GM18507 (cell line): ENCODE measurements at places on chromosomes 5 and 9.

DNA sequence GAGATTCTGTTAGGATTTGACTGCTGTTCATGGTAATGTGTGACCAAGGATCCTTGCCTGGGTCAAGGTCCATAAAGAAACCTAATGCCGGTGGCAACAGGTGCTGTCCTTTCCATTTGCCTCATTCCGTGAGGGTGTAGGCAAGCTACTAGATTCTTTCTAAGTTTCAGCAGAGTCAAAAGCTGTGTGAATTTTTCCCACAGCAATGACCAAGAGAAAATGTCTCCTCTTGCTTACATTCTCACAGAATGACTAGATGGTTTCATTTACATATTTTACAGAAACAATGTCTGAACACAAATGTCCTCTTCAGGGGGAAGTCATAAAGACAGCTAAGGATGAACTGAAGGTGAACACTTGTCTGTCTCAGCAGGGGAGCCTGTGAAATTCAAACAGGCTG lies 75.3 kb upstream of the SV2C start:
- DNase-seq: no peak

GRCh38 chr5:137935694-137936093 lies 46.4 kb downstream of the PKD2L2 start:
- DNase-seq: no peak

DNA sequence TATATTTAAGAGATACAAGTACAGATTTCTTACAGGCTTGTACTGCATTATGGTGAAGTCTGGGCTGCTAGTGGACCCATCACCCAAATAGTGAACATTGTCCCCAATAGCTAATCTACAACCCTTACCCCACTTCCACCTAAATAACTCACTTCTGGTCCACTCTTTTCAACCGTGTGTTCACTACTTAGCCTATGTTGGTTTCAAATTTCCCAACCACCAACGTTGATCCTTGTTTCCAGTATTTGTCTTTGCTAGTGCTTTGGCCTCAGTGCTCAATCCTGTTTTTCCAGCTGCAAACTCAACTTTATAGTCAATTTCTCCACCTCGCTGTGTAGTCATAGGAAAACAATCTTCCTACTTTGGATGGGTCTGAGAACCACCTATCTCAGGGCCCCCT lies 45.3 kb upstream of the TTC39B start:
- DNase-seq: no peak

DNA sequence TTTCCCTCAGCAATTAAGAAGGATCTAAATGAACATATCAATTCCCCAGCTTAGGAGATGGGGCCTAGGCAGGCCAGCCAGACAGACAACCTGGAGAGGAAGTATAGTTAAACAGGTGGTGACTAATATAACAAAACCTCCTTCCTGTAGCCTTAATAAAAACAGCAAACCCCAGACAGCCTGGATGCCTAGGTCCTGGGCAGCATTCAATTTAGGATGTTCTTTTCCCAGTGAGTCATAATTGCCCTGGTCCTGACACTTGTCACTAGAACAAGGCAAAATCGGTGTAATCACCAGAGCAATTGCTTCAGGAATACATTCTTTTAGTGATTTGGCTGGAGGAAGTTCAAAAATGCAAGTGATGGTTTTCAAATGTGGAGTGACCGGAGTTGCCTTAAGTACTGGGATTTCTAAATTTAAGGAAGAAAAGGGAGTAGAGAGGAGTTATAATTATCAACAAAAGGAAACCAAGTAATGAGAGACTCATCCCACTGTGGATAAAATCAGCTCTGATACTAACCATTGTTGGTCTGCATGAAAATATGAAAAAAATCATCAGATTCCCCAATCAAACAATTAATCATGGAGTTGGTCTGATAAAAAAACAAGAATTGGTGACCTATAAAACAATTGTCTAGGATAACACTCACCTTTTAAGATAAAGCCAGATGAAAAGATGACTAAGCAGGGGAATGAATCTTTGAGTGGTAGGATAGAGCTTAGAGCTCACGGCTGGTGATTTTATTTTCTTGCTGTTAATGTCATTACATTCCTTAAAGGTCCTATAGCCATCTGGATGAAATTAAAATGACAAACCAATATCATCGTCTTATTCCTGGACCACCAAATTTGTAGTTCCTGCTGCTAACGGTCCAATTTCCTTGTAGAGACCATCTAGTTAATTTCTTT lies 39.0 kb upstream of the TARS1 start:
- no peak for DNase-seq

GRCh38 chr5:170095646-170096045 lies 10.1 kb upstream of the FOXI1 start:
- no peak for DNase-seq

DNA sequence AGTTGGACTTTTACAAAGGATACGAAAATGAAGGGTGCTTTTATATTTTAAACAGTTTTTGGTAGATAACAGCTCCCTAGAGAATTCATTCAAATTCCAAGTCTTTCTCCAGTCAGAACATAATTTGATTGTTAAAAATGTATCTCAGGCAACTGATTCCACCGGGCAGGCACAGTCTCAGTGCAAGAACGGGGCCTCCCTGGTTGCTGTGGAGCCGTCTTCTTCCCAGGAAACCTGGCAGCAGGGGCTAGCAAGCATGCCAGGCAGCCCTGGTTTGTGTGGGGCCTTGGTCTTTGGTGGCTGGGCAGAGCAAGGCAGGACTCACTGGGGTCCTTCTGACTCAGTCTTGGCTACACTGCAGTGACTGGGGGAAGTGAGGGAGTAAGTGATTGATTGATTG lies 143.5 kb downstream of the NXNL2 start:
- DNase-seq: no peak
